Stimulated activated CD8-positive, alpha-beta memory T cell treated with anti-CD3 and anti-CD28 coated beads, Interleukin-7, amount 100 ng/mL, for 1 hour (primary cell): ENCODE measurements at places on chromosomes 6 and 20.

- no peak for DNase-seq
Observed at GRCh38 chr6:138806889-138807288, 11.0 kb downstream of the ECT2L start.

- no peak for DNase-seq
Observed at GRCh38 chr20:47290666-47291430, 65.7 kb downstream of the ZMYND8 start.

DNA sequence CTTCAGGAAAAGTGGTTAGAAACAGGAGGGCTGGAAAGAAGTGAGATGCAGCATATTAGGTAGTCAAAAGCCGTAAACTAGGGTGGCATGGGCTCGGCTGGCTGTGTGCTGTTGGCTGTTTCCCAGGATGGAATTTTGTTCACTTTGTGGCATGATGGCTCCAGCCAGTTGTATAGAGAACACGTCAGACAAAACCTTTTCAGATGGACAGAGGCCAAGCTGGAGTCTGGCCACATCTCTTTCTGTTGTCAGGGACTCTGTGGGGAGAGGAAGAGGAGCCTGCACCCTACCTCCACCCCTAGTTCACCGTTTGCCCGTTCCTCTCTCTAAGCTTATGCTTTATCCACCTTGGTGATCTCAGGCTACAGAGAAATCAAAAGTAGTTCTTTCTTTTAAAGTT, 22.0 kb downstream of the C6orf89 start:
- DNase-seq: no peak

DNA sequence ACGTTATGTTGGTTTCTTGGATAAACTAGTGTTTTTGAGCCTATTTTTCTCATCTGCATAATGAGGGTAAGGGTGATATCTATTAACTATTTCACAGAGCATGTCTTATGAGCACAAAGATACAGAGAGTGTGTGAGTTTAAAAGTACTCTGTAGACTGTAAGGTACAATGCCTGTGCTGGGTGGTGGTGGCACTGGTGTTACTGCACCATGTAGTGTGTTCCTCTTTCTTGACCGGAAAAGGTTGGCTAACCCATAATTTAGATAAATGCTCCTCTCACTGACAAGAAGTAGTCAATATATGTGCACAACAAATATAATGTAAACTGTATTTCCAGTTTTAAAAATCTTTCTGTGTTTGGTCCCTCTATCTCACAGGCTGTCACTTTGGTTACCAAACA, 116.2 kb upstream of the MMS22L start:
- DNase-seq: no peak

DNA sequence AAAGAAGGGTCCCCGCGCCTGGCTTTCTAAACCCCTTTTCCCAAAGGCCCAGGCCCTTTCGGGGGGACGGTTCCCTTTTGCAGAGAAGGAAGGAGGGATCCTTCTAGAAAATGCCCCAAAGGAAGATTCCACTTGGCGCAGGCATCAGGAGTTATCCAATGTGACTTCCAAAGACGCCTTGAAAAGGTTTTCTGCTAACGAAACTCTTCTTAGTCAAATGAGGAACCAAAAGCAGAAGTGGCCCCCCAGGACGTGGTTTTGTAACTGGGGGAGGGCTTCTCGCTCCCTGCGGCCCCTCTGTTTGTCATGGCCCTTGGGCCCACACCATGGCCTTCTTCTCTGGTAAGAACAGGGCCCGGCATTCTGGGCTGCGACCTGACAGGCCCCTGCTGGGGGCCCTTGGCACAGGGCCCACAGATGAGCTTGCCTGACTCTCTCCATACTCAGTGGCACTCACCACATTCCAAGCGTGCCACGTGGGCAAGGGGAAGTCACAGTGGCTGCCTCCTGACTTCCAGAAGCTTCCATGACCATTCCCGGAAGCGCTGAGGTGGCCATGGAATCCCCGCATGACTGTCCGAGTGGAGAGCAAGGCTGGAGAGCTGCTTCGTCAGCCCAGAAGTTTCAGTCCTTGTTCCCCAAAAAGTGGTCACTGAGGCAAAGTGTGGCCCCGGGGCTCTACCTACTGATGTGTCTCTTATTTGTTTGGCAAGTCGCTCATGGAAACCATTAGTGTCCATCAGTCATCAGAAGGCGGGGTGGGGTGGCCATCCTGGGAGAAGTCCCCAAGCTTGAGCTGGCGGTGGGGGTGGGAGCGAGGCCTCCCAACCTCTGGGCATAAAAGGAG, 834 bp upstream of the CTSZ start:
- no peak for DNase-seq

DNA sequence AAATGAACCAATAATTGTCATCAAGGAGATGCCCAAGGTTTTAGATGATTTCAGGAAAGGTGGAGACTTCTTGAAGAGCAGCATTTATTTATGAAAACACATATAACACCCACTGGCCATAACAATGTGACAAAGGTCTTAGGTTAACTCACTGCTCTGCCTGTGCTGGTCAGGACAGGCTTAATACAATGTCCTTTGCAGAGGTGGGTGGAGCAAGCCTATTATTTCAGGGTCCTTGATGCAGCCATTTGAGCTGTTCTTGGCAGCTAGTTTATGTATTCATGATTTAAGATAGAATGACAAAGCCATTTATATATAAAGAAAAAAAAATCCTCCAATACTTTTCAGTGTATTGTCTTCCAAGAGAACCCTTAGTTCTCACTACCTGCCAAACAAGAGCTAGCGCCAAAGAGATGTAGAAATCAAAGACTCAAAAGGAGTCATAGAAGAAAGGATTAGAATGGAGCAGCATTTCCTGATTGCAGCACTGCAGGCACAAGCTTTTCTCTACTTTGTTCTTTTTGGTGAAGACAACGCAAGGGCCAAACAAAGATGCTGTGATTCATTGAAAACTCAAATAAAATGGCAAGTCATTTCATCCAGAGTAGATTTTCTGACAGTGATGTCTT, 124.3 kb upstream of the TSHZ2 start:
- no peak for DNase-seq

GRCh38 chr6:169881398-169881797, 130.0 kb downstream of the ERMARD start:
- DNase-seq: no peak

- DNase-seq: no peak
Observed at GRCh38 chr20:49345524-49345923, 67.7 kb upstream of the ZNFX1 start.

DNA sequence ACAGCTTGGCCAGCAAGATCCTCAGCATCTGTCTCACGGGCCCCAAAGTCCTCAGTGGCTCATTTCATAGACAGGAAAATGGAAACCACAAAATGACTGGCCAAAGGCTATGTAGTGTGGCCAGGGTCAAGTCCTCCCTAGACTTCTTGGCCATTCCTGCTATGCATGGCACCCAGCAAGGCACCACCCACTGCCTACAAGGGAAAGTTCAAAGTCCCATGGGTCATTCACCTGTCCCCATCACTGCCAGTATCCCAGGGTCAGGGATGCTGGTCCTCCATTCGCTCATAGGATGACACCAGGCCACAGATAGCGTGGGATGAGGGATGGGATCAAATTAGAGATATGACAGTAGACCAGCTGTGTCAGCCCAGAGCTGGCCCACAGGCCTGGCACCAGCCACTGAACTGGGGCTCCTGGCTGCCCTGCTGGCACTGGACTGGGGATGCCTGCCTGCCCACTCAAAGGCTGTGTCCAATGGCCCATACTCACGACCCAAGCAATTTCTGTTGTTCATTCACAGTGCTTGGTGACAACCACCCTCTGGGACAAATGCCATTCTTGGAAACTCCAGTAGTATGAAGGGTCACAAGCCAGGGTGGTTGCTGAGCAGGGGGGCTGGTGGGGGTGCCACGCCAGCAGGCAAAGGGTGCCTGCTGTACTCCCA, 11.6 kb downstream of the ADISSP start:
- no peak for DNase-seq

DNA sequence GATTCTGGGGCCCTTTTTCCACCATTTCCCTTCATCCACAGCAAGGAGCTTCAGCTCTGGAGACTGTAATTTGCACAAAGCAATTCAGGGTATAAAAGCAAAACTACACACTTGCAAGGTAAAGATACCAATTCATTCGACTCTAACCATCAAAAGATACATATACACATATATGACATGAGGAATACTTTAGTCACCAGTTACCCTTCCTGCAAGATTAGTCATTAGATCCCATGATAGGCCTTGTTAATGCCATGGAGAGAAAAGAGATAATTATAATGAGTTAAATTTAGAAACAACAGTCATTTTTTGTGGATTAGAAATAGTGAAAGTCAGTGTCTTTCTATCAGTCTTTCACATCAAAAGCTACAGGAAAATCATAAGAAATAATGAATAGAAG, 204.2 kb downstream of the KCNQ5 start:
- no peak for DNase-seq

DNA sequence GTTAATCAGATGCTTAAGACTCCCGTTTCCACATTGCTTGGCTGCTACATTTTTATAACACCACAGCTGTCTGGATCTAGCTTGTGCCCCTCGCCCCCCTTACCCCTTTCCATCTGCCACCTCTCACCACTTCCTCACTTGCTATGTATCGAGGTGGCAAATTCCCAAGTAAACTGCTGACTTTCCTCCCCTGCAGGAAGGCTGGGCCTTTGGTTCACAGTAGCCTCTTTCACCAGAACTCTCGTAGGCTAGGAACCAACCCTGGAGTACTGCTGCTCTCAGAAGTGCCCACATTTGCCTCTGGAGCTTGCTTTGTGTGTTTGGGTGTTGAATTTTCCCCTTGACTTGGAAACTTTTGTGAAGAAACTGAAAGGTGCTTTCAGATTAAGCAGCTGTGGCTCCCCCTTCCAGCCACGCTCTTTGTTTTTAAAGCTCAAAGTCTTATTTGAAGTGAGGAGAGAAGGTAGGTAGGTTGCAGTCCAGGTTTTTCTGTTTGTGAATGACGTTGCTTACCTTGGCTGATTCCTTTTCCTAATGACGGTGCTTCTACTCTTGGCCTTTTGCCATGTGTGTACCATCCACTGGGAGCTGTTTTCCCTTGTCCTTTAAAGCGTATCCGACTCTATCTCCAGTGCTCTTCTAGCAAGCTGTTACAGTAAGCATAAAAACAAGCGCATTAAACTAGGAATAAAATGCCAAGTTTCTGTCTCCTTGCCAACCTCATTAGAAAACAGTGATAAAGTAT, 90.4 kb downstream of the CARMIL1 start:
- no peak for DNase-seq

- no peak for DNase-seq
Observed at GRCh38 chr6:100664274-100665040, 199.7 kb upstream of the SIM1 start.

GRCh38 chr6:4401408-4402368, 266.3 kb upstream of the ECI2 start:
- no peak for DNase-seq

- DNase-seq: no peak
Observed at GRCh38 chr20:31990641-31991338, 19.4 kb upstream of the CCM2L start.

DNA sequence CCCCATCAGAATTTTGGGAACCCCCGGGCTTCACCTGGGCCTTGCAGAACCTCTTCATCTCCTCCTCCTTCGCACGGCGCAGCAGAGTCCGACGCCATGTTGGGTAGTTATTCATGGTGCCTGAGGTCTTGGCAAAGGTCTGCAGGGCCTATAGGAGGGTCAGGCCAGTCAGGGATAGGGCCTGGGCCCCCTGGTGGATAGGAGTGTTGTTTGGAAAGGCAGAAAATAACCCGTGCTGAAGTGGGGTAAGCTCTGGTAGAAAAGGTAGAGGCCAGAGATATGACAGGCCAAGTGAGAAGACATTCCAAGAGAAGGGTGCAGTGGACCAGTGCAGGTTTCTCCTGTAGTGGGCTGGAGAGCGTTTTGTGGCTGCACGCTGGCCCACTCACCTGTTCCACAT, 4.9 kb downstream of the SMPD2 start:
- no peak for DNase-seq

GRCh38 chr6:56790414-56790813, 147.7 kb upstream of the DST start:
- no peak for DNase-seq

DNA sequence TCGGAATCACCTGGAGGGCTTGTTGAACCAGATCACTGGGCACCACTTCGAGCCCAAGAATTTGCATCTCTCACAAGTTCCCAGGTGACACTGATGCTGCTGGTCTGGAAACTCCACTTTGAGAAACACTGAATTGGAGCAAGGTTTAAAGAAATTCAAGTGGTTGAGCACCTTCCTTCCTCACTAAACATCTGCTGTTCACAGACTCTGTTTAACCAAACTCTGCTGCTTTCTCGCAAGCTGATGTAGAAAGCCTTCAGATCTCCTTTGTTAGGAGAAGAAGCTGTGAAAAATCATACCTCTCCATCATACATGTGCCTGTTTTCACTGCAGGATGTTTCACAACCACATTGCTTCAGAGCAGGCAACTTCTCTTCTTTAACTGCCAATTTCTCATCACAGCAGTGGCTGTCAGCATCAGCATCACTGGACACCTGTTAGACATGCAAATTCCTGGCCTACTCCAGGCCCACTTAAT, 87.5 kb upstream of the TOP1 start:
- DNase-seq: no peak

DNA sequence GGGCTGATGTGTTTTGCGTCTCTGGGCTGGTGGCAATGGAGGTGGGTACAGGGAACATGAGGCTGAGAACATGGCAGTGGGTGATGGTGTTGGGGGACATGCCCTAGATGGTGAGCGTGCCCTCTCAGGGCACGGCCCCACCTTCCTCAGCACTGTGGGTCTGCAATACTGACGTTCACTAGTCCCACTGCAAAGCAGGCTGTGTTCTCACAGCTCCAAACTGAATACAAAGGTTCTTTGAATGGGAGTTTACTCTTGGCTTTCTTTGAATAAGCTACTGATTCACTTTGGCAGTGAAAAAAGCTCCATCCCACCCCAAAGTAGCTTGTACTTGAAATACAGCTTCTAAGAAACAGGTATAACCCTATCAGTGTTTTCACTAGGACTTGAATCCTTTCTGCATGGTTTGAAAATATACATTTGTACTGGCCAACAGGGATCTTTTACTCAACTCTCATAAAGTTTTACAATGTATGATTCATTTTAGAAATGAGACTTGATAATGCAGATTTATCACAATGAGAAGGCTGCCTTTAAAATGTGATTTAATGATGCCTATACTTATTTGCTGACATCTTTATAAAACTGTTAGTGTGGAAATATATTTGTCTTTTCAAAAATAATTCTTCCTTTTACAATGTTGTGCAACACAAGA, 400.7 kb downstream of the ZFAND3 start:
- no peak for DNase-seq

- DNase-seq: no peak
Observed at GRCh38 chr6:117464700-117465099, 17.8 kb upstream of the DCBLD1 start.
